Esophagus squamous epithelium (tissue), 5 donors: ENCODE measurements at places on chromosomes 2 and 18. TPM values are rescaled to one million over a fixed set of nuclear protein-coding genes. Genes with fewer than 3 reads are reported as not detected.

DNA sequence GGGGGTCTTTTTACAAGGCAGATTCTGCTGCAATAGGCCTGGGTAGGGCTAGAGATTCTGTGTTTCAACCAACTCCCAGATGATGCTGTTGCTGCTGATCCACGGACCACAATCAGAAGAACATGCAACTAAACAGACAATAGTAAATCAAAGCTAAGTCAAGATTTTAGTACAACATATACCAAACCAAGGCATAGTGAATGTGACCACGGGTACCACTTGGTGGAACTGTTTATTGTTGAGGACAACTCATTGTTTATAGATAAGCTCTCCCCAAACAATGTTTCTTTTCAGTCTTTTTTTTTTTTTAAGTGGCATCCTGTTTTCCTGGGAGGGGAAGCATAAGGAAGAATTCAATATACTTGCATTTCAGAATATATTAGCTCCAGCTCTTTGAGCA lies 36.0 kb upstream of the DARS1 start:
- no peak for DNase-seq

DNA sequence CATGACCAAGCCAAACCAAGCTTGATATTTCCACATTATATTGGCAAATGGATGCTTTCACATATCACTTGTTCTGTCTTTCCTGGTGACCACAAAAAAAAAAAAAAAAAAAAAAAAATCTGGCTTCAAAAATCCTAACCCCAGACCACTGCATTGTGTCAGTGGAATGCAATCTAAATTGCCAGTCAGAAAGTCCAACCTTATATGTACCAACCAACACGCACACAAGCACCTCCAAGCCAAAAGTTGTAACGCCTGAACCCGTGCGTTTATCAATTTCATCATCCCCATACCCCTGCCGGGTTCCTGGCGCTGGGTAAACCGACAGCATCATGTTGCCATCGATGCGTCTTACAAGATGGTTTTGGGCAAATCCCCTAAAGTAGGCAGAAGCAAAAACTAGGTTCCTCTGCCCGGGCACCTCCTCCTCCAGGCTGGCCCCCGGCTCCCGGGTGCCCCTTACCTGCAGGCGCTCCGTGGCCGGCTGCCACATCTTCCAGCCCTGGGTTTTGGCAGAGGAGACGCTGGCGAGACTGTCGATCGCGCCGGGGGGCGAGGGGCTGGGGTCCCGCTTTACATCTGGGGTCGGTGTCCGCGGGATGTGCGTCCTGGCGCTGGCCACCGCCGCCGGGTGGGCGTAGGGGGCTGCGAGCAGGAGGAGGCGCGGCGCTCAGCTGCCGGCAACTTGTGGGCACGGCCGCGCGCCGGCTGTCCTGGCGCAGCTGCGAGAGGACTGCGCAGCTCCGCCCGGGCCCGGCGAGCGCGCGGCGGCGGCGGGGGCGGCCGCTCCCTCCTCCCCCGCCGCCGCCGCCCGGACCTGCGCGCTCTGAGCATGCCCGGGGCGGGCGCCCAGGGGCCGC lies at the start of gene PID1:
Gene PID1, minus strand, starts transcription at position 737 of the 860 bp plus-strand sequence. Its CDS starts 244 bp downstream, at position 493.
- DNase-seq, result no peak

DNA sequence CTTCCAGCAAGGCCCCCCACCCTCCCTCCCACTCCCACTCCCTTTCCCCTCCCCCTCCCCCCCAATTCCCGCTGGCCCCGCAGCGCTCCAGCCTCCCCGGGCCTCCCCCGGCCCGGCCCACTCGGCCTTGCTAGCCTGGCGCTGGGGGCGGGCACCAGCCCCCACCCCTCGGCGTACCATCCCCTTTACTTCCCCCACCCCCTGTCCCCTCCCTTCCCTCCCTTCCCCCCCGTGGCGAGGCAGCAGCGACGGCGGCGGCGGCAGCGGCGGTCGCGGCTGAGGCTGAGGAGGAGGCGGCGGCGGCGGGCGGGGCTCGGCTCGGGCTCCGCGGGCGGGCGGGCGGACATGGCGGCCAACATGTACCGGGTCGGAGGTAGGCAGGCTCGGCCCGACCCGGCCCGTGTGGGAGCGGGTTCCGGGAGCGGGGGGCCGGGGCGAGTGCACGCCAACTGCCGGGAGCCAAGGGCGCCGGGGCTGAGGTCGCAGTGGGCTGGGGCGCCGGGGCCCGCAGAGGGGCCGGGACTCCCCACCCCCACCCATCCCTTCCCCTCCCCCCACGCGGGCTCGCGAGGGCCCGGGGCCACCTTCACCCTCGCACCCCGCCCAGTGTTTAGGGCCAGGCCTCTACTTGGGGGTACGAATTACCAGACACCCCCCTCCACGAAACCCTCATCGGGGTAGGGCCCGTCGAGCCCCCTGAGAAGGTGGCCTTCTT lies at the start of gene MTA3:
Gene MTA3, plus strand, starts transcription at position 232 of the 715 bp plus-strand sequence. Its CDS starts 114 bp downstream, at position 346.
- no peak for DNase-seq

DNA sequence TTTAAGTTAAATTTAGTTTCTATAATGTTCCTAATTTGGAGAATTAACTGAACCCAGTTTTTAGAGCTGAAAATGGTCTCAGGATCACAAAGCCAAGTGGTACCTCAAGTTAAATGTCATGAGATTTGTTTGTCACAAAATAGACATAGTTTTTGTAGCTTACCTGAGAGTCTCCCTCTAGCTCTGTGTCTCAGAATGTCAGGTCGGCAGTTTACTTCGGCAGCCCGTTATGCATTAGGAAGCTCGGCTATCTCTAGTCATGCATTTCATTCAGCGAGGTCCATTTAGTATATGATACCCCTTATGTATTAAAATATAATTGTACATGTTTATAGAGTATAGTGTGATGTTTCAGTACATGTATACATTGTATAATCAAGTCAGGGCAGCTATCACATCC lies 155.6 kb downstream of the EML6 start:
- no peak for DNase-seq

DNA sequence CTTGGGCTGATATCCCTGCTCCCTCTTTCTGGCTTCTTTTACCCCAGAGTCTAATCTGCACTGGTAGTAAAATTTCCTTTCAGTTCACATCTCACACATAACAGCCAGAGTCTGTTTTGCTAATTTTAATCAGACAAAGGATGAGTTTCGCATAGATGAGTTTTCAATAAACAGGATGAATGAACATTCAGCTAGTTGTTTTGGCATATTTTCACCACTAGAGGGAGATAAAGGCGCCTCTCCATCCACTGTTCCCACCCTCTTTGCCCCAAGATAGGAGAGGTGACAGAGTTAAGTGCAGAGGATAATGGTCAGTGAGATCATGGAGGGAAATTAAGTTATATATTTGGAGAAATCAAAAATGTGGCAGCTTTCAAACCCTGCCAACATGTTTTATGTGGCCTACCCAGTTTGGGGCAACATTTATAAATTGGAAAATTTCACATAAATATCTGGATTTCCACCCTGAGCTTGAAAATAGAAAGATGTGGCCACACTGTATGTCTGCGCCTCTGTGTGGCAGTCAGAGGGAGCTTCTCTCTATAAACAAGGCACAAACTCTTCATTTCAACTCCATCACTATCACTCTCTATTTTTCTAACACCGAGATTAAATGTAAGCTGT lies 48.5 kb upstream of the DTNA start:
- DNase-seq, result no peak

DNA sequence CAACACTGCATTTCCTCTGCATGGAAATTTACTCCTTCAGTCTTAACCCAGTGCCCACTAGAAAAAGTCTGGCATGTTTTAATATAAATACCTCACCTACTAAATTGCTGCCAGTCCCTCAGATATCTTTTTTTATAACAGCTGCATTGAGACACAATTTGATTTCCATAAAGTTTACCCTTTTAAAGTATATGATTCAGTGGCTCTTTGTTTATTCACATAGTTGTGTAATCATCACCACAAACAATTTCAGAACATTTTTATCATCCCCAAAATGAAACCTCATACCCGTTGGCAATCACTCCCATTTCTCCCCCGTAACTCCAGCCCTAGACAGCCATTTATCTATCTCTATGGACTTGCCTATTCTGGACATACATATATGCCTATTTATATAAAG lies 17.0 kb upstream of the FRZB start:
- DNase-seq, result no peak

DNA sequence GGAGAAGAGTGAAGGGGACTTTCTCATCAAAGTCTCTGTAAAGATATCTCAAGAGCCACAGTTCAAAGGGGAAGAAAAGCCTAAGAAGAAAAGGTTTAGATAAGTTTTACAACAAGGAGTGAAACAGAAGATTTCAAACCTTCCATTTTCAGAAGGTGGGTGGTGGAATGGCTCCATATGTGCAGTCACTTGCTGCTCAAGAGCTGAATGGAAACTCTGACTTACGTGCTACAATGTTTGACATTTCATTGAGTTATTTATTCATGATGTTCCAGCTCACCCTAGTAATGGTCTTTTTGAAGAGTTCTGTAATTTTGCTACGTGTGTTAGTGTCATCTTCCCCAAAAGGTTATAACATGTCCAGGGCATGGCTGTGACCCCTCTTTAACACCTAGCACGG lies 21.7 kb downstream of the LCT start:
- no peak for DNase-seq

DNA sequence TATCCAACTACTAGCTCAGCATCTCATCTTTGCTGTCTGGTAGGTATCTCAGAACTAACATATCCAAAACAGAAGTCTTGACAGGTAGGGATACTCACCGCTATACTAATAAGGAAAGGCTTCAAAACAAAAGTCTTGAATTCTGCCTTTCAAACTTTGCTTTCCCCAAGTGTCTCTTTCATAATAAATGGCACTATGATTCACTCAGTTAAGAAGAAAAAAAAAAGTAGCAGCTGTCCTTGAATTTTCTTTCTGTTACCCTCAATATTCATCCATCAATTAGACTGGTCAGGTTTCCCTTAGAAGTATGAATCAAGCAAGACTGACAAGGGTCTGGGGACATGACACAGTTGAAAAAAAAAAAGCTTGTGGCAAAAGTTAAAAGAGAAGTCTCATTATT lies 175.1 kb downstream of the GULP1 start:
- no peak for DNase-seq

DNA sequence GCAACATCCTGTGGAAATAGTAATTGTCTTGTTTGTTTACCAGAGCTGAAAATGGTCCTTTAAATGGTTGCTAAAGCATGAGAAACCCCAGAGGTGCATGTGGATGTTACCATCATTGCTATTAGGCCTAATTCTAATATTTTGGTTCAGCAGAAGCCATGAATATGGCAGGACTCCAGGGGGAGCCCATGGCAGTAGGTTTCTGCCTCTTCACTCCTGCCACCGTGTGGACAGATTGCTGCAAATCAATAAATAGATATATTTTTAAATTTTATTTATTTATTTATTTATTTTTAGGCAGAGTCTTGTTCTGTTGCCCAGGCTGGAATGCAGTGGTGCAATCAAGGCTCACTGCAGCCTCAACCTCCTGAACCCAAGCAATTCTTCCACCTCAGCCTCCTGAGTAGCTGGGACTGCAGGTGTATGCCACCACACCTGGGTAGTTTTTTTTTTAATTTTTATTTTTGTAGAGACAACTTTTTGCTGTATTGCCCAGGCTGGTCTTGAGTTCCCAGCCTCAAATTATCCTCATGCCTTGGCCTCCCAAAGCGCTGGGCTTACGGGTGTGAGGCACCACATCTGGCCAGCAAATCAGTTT lies 54.9 kb upstream of the CAPN13 start:
- no peak for DNase-seq

GRCh38 chr2:75645643-75646042 lies 940 bp upstream of the MRPL19 start:
- DNase-seq, result no peak

Gene CXCR1
- not detected for total RNA-seq

Gene THAP4
- total RNA-seq, result 40.7 TPM

Gene KCNJ3
- not detected for total RNA-seq

Gene NLRC4
- total RNA-seq, result not detected

Gene ELOA2
- 0.38 TPM for total RNA-seq

Gene DNAH6
- total RNA-seq, result not detected

Gene ADAM23
- total RNA-seq, result 0.95 TPM
